Bronchial epithelial cell (primary cell): ENCODE measurements at places on chromosomes 7 and 10. TPM values are rescaled to one million over a fixed set of nuclear protein-coding genes. Genes with fewer than 3 reads are reported as not detected.
A peak's percentile ranks its signal among the peaks of the same experiment; 100 is the strongest.

DNA sequence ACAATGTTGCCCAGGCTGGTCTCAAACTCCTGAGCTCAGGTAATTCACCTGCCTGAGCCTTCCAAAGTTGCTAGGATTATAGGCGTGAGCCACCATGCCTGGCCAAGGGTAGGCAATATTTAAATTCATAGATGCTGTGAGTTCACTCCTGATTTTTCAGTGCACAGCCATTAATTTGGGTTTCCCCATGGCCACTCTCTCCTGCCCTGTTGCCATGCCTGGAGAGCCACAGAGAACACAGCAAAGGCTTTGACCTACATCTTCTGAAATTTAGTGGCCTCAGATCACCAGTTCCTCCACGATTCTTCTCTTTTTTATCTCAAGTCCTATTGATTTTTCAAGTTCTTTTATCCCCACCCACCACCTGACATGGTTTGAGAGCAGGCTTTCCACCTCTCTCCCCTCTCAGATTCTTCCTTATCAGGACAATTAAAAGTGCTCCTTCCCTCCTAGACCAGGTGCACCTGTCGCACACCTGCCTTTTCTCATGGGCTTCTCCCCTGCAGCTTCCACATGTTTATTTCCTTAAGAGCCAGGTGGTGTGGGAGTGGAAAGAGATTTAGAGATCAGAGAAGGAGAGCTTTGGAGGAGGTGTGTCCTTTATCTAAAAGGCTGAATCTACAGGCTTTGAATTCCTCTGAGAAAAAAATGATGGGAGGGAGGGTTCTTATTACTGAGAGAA lies 123.8 kb downstream of the ADRA2A start:
- no peak for DNase-seq

DNA sequence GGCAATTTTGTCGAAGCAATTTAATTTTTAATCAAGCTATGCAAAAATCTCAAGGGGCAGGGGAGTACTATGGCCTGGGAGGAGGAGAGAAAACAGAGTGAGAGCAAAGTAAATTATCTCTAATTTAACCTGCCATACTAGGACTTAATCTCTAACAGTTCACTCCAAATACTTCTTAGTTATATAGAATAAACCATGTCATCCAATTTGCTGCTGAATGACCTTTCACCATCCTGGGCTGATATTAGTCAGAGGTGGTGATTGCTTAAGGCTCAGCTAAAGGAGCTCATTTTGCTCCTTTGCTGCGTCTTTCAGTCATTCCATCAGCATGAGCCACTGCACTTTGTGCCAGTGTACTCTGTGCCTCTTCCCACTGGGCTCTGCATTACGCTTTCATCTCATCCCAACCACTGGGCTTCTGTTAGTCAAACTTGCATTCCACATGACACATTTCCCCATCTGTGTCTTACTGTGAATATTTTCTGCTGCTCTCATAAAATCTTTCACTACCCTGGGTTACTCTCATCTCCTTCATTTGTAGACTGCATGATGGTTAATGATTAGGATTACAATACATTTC lies 84.3 kb downstream of the CD36 start:
- DNase-seq = peak; percentile 99

GRCh38 chr7:42624471-42624870 lies 287.4 kb downstream of the C7orf25 start:
- DNase-seq = peak; percentile 63

CYP2C9 gene
- 1.5 TPM in 1 of 2 replicates, not detected in the other for total RNA-seq
